ENCODE measurements at places on chromosomes 2 and 18.

DNA sequence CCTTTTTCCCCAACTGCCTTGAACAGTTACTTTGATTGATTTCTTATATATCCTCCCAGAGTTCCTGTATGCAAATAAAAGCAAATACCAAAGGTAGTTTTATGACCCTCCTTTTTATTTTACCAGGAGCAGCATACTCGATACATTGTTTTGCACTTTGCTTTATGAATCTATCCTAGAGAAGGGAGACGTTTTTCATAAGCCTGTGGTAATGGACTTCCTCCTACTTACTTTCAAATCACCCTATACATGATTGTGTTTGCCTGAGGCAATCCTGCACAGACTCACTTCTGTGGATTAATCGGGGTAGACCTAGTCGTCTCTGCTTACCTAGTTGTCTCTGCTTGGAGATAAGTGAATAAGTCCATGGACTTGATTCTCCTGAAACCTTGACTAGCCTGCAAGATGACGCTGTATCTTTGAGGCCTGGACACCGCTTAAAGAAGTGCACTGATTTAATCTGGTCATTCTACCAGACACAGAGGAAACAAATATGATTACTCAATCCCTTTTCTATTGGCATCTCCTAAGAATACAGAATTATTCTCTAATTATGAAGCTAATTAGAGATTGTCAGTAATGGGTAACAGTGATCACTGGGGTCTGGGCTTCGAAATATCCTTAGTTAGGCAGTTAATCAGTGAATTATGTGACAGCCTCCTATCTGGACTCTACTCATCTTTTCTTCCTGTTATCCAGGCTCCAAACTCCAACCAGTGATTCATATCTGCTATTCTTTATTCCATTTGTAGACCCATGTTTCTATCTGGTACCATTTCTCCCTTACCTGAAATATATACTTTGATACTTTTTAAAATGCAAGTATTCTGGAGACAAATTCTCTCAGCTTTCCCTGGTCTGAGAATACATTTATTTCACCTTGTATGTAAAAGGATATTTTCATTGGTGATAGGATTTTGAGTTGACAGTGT is 447.4 kb upstream of the TRIB2 start:
- DNase-seq, result no peak

GRCh38 chr2:10254373-10255188 is 48.1 kb upstream of the HPCAL1 start:
- DNase-seq, result no peak

GRCh38 chr18:46071653-46072375 is at the start of gene PSTPIP2:
PSTPIP2 (minus strand) TSS chr18:46072260; CDS start chr18:46072188, 72 bp downstream.
- peak; percentile 37 for DNase-seq

GRCh38 chr18:79962311-79962710 is 2.1 kb upstream of the HSBP1L1 start:
- no peak for DNase-seq

DNA sequence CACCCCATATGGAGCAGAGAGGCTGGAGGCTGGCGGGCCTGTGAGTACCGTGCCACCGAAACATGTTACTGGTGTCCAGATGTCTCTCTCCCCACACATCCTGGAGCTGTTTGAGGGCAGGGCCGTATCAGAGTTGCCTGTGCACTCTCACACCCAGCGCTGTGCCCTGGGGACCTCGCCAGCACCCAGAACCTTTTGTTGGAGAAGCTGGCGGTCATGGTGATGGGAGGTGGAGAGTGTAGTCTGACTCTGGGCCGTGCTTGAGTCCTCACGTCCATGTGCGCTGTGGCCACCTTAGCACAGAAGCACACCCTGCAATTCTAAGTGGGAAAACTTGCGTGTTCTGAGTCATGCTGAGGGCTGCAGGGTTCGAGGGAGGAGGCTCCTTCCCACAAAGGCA is 259.2 kb downstream of the NDUFA10 start:
- DNase-seq, result no peak

DNA sequence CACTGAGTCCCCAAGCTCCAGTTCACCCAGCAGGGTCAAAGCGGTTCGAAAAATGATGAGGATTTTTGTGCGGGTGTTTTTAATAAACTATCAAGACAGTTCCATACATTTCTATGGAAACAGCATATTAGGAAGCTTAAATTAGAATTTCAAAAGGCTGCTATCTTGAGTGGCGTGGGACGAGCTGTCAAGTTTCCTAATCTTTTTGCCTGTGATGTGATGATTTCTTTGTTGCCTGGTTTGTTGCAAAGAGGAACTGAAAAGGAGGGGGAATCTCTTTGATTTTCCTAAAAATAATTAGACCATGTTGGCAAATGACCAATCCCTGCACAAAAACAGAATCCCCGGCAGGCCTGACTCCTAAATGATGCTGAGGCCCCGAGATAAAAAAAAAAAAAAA is 66.1 kb upstream of the ATG16L1 start:
- DNase-seq, result no peak

- no peak for DNase-seq
Observed at GRCh38 chr2:112239862-112240261, 15.0 kb downstream of the ZC3H8 start.

GRCh38 chr2:231713730-231714638 is 5.7 kb downstream of the PTMA start:
- peak; percentile 91 for DNase-seq

- no peak for DNase-seq
Observed at GRCh38 chr2:104944495-104944894, 90.6 kb downstream of the POU3F3 start.

DNA sequence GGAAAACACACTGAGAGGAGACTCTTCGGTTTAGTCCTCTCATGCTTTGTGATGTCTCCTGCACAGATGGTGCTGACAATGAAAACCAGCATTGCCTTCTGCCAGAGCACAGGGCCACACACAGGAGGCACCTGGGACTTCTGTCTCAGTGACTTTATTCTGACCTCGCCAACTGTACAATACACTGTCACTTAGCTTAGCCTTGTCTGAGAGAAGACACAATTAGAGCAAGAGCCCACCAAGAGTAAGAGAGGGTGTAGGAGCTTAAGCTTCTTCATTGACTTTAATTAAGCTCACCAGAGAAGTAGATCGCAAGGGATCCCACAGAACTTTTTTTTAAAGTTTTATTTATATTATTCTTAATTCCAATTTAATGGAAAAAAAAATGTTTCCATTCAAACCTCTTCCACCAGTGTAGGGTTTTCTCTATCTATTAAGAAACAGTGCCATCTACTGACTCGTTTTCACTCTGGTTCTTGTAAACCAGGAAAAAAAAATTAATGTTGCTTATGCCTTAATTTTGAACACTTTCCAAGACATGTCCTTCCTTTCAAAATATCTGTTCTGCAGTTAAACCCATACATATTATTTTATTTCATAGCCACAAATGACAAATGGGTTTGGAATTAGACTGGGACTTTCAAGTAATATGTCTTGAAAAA is 42.4 kb upstream of the DDX18 start:
- DNase-seq, result no peak

DNA sequence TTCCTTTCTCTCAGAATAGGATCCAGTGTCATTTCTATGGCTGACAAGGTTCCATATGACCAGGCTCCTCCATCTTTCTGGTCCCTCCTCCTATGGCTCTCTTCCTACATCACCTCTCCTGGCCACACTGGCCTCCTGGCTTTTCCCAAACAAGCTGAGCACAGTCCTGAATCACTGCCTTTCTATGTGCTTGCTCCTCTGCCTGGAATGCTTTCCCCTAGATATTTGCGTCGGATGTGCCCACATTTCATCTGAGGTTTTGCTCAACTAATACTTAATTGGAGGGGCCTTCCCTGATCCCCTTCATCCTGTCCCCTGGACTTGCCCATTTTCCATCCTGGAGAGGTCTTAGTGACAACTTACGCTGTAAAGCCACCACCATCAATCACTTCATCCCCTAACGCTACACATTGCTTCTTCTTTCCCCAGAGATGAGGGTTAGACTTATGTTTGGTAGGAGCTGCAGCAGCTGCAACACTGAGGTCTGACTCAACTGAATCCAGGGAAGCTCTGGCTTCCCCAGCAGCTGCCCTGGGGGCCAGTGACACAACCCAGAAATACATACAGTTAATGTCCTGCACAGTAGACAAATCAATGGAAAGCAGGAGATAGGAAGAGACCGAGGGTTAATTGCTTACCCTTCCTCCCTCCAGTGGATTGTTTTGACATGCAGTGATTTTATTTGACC is 42.9 kb downstream of the QPCT start:
- DNase-seq, result no peak

GRCh38 chr18:74683573-74683972 is 85.9 kb downstream of the ZNF407 start:
- DNase-seq, result no peak

DNA sequence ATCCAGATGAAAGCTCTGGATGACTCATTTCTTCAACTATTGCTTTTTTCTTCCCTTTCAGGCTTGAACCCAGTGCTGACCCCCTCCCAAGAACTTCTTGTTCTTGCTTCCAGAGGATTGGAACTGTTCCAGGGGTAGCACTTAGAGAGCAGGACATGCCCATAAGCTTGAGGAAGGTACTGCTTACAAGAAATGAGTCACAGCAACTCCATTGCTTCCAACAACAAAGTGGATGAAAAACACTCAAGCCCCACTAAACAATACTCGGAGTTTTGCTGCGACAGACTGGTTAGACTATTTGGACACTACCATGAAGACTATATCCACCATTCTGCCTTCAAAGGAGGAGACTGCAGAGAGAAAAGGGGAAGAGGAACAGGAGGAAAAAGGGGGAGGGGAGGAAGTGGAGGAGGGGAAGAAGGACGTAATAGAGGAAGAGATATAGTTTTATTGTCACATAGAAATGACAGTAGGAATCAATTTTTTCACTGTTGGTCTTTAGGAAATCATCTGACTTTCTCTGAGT is 1.6 kb upstream of the EPC2 start:
- DNase-seq, result no peak

- no peak for DNase-seq
Observed at GRCh38 chr2:208097313-208097712, 27.0 kb downstream of the CRYGD start.

- DNase-seq, result no peak
Observed at GRCh38 chr2:209636076-209636475, 135.6 kb upstream of the UNC80 start.

GRCh38 chr2:180991361-180991760 is 11.0 kb downstream of the UBE2E3 start:
- no peak for DNase-seq
